CD4-positive, alpha-beta T cell treated with Interleukin-15 for 4 hours (primary cell): ENCODE measurements at places on chromosomes 12 and 14.

GRCh38 chr14:77320238-77320935 is at the start of gene POMT2:
Gene POMT2, minus strand, starts transcription at chr14:77320883. Its CDS starts 202 bp downstream, at chr14:77320681.
- DNase-seq, result peak; percentile 93

- DNase-seq, result no peak
Measured at GRCh38 chr12:116210762-116211161, 66.7 kb downstream of the MED13L start.

DNA sequence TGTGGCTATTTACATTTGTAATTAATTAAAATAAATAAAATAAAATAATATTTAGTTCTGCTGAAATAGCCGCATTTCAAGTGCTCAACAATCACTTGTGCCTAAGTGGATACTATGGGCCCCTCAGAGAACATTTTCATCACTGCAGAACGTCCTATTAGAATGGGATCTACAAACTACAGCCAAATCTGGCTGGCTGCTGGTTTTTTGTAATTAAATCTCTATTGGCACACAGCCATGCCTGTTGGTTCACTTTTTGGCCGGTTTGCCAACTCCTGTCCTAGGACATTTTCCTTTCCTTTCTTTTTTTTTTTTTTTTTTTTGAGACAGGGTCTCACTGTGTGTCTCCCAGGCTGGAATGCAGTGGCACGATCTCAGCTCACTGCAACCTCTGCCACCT is 9.8 kb downstream of the CCDC63 start:
- no peak for DNase-seq

- no peak for DNase-seq
Measured at GRCh38 chr14:54844479-54844878, 58.1 kb downstream of the GCH1 start.

DNA sequence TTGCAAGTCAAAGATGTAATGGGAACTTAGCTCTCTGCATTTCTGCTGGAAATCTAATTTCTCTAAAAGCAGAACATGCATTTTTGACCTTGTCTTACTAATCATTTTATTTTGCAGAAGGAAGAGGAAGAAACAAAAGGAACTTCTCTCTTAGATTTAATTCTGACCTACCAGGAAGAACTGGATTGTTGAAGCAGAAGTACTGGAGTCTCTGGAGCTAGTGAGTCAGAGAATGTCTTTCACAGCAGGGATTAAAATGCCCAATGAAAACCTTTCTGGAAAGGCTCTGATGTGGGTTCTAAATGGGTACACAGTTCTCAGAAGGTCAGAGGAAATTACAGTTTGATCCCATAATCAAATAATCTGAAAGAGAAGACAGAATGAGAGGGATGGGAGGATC is 70.8 kb upstream of the GNG2 start:
- no peak for DNase-seq

DNA sequence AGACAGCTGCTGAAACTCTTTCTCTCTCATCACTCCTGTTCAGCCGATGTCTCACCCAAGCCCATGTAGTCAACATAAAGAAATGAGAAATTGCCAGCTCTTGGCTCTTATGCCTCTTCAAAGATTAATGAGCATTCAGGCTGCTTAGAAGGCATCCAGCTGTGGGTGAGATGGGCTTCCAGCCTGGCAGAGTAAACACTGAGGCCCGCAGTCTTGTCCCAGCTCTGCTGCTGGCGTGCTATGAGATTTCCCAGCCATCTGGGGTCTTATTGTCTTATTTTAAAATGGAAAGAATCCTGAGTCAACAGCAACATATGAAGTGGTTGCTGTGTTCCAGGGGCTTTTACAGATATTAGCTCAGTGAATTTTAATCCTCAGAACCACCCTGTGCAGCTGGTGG is 12.6 kb downstream of the RXYLT1 start:
- DNase-seq, result no peak

- DNase-seq, result no peak
Measured at GRCh38 chr14:55739967-55740648, 160.1 kb downstream of the KTN1 start.
